ENCODE measurements at places on chromosomes 1 and 21. TPM values are rescaled to one million over a fixed set of nuclear protein-coding genes. Genes with fewer than 3 reads are reported as not detected.

DNA sequence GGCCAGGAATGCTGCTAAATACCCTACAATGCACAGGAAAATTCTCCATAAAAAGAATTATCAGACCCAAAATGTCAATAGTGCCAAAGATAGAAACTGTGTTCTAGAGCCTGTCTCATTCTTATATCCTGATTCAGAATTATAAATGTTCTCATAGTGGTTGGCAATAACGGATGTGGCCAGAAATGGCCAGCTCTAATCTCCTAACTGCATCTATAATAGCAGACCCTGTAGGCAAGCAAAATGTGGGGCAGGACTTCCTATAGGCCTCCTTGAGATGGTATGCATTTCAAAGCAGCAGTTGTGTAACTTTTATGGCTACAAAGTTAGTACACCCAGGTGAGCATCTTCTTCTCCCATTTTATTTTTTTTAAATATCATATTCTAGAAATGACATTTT is 95.9 kb upstream of the SGIP1 start:
- no peak for DNase-seq

GRCh38 chr1:94058766-94059165 is 62.2 kb downstream of the ABCA4 start:
- no peak for DNase-seq

- DNase-seq = no peak
These were observed 55.8 kb downstream of the SUSD4 start for GRCh38 chr1:223308136-223308535.

DNA sequence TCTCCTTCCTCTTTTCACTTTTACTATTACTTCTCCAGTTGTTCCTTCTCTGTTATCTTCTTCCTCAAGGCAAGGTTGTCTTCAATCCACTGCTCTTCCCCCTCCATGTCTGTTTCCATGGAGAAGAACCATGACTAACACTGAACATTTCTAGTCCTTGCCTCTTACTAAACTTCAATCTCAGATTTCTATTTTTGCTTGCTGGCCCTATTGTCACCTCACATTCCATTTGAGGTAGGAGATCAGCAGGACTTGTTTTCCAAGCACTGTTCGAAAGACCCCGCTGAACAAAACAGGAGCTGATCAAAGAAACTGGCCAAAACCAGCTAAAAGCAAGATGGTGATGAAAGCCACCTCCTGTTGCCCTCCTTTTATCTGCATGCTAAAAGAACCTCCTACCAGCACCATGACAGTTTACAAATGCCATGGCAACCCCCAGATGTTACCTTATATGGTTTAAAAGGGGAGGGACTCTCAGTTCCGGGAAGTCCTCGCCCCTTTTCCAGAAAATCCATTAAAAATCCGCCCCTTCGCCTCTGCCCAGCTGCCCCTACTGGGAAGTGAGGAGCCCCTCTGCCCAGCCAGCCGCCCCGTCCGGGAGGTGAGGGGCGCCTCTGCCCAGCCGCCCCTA is 22.6 kb downstream of the GON4L start:
- no peak for DNase-seq

- no peak for DNase-seq
These were observed 1.4 kb downstream of the PTPRF start for GRCh38 chr1:43531906-43532584.

- DNase-seq = peak; percentile 91
These were observed 11.3 kb upstream of the RIPK4 start for GRCh38 chr21:41777951-41778815.

GRCh38 chr1:31249854-31250253 is 10.2 kb upstream of the NKAIN1 start:
- peak; percentile 33 for DNase-seq

DNA sequence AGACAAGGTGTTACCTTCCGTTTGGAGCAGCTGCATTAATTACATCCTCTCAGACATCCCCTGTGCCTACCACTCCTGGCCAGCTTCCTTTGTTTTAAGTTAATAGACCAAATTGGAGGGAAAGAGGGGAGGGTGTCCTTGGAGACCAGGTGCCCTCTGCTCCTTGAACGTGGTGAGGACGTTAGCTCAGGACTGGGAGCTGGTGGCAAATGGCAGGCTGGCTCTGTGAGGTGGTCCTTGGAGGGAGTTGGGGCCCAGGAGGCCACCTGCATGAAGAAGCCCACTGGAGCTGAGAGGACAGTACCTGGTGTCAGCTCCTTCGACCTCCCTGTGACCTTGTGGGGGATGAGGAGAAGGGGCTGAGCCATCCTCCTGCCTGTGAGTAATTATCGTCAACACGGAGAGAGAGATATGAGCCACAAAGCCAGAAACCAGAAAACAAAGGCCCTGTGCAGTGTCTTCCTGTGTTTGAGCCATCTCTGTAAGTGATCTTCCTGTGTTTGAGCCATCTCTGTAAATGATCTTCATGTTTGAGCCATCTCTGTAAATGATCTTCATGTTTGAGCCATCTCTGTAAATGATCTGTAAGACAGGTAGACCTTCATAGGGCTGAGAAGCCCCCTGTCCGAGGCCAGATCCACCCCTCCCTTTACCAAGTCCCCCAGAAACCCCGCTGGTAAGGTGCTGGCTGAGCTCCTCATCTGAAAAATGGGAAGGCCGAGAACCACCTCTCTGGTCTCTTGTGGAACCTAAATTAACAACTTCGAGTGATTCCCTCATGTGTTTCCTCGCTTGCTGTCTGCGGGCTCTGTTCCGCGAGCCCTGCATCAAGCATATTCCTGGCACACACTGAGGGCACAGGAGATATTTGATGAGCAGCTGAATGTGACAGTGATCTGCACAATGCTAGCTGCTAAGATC is 126.0 kb downstream of the CAMTA1 start:
- peak; percentile 45 for DNase-seq

DNA sequence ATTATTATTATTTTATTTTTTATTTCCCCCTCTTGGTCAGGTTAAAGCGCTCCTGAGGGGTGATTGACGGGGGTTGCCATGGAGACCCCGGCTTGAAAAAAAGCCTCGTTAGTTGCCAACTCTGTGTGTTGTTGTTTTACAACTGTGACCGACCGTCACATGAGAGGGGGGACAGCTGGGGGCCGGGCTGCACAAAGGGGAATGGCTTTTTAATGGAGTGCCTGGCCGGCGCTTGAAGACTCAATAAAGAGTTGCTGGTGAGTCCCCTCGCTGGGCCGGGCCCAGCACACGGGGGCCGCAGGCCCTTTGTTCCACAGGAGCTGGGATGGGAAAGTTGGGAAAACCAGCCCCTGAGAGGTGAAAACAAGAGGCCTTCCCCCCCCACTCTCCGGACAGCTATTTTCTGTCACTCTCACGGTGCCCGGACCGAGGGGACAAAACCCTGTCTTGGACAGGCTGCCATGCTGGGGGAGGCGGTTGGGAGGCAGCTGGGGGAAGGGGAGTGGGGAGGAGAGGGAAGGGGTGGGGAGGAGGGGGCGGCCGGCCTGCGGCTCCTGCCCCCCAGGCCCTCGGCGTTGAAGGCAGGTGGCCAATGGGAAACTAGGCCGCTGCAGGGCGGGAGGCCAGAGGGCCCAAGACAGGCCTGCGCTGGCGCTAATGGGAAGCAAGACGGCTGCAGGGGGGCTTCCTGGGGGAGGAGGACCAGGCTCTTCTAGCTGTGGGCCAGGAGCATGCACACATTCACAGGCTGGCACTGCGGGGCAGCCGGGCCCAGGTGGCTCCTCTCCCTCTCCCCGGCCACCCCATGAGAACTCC is 67.6 kb downstream of the CASZ1 start:
- DNase-seq = no peak

DNA sequence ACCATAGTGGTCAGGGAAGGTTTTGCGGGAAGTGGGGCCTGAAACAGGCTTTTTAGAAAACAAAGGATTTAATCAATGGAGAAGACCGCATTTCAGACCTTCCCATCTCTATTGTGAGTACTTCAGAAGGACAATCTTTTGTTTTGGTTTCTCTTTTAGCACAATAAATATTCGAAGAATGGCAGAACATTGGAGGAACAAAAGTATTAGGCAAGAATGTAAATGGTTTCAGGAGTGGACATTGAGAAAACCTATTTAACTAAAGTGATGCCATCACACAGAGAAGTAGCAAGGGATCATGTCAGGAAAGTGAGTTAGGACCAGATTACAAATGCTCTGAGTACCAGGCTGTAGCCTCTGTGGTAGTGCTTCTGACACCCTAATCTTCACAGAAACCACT is 26.8 kb upstream of the UBE2U start:
- DNase-seq = no peak

GRCh38 chr1:35507947-35508346 is 49.3 kb downstream of the KIAA0319L start:
- DNase-seq = no peak

- DNase-seq = no peak
These were observed 42.6 kb downstream of the KCNJ6 start for GRCh38 chr21:37873655-37874054.

DNA sequence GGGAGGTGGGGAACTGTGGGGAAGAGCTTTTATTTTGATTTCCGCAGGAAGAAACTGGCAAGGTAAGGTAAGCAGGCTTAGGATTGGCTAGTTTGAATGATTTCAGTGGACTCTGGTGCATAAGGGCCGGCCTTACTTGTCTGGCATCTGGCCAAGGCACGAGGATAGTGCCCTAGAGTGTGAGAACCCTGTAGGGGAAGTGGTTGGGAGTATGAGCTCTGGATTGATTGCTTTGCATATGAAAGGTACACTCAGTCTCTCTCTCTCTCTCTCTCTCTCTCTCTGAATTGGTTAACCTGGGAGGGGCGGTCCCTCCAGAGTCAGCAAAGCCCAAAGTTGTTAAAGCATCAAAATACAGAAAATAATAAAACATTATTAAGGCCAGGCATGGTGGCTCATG is 463.0 kb downstream of the SIPA1L2 start:
- no peak for DNase-seq

- no peak for DNase-seq
These were observed 14.9 kb upstream of the CD5L start for GRCh38 chr1:157856538-157856937.

DNA sequence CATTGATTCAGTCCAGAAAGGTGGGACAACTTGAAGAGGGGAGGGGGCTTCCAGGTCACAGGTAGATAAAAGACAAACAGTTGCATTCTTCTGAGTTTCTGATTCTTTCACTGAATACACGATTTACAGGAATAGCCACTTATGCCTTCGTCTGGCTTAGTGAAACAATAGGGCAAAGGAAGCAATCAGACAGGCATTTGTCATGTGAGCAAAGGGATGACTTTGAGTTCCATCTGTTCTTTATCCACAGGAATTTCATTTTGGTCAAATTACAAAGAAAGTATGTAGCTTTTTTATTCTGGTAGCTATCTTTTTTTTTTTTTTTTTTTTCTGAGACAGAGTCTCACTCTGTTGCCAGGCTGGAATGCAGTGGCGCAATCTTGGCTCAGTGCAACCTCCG is 202.5 kb downstream of the TTLL7 start:
- no peak for DNase-seq

GRCh38 chr1:975896-976683 is 5.8 kb downstream of the PERM1 start:
- DNase-seq = no peak

GRCh38 chr1:178397678-178398077 is 99.1 kb downstream of the CLEC20A start:
- no peak for DNase-seq

DNA sequence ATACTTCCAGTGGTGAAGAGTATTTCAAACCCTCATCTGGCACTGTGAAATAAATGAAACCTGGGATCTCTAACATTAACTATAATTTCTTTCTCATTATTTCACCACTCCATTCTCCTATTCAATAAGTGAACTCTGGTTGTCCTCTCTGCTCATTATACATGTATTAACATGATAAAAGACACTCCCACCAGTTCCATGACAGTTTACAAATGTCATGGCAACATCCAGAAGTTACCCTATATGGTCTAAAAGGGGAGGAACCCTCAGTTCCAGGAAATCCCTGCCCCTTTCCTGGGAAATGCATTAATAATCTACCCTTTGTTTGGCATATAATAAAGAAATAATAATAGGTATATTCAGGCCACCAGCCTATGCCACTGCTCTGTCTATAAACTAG is 62.7 kb upstream of the BRINP3 start:
- DNase-seq = no peak

DNA sequence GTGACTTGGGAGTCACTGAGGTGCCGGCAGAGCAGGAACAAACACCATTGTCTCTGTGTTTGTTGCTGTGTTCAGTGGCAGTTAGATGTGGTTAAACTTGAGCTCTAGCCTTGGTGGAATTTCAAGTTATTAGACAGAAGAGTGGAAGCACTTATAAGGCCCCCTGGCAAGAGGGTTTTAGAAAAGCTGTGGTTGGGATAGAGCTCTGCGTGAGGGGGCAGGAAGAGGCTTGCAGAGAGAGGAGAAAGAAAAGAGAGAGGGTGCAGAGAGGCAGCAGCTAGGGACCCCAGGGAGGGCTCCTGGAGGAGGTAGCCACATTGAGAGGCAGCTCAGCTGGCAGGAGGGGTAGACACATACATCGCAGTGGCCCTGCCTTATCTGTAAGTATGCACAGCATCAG is 128.2 kb downstream of the GALNT2 start:
- no peak for DNase-seq

GRCh38 chr1:36847761-36848160 is 186.6 kb downstream of the GRIK3 start:
- DNase-seq = no peak

DNA sequence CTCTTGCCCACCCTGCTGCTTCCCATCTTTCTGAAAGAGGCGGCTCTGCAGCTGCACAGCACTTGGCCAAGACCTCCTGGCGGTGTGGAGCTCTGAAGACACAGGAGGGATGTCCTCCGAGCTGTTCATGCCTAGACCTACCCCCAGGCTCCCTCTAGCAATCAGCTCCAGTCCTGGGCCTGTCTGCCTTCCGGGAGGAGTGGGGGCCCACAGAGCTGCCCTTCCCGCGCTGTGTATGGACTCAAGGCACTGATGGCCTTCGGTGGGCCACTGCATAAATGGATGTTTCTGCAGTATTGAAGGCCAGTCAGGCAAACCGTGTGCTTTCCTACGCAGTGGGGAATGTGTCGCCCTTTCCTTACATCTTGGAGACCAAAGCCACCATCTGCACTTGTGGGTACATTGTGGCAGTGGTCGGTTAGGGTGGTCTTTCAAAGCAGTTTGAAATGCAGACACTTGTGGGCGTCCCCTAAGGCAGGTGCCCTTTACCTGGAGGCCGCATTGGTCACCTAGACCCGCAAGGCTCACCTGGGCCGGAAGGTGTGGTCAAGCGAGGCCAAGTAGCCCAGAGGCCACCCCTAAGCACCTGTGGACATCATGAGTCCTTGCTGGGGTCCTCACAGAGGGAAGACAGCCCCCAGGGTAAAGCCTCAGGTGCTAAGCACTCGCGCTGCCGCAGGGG is 912 bp upstream of the PKNOX1 start:
- DNase-seq = peak; percentile 30

Gene ASPM
- total RNA-seq = 0.10 TPM

Gene ANKRD35
- total RNA-seq = 4.3 TPM

Gene BSND
- not detected for total RNA-seq

Gene HSPB7
- total RNA-seq = 342 TPM

Gene SH3BGR
- 3.4 TPM for total RNA-seq

Gene F5
- 3.8 TPM for total RNA-seq

Gene FMO1
- total RNA-seq = 0.58 TPM

Gene NR5A2
- total RNA-seq = 9.6 TPM

Gene C1orf52
- 18.5 TPM for total RNA-seq

Gene LCE1F
- total RNA-seq = not detected

Gene SPRR2B
- total RNA-seq = not detected
